ENCODE measurements at places on chromosomes 11 and 22.

- no peak for DNase-seq
Measured at GRCh38 chr22:37661160-37661924, 2.8 kb downstream of the PDXP start.

DNA sequence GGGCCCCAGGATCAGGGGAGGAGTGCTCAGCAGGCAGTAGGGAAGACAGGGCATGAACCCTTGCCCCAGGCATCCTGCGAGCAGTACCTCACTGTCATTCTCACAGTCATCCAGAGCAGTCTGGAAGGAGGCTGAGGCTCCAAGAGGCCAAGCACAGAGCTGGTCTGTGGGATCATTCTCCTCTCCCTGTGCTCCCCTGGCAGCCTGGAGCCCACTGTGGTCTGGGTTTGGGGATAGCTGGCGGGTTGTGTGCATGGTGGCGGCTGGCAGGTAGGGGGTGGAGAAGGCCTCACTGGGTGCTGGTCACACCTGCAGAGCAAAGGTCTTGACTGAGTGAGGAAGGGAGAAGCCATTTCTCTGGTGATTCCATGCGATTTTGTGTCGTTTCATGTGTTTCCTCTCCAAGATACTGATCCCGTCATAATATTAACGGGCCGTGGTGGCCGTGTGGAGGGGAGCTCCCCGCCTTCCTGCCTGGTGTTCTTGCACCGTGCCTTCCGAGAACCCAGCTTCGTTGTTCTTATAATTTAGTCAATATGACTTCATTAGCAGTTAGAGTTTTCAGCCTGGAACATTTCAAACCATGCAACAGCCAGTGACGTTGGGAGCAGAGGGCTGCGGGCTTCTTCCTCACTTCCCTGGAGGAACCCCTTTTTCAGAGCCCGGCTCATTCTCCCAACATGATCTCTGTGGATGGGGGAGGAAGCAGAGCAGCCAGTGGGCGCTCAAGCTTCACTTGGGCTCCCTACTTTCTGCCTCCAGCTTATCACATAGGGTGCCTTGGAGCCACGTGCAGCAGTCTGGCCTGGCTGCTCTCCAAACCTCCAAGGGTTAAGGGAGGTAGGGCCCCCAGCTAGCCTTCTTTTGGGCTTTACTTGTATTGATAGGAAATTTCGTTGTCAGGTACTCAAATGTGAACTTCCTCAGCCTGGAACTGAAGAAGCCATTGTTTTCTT, 20.8 kb upstream of the ADORA2A start:
- DNase-seq: no peak

DNA sequence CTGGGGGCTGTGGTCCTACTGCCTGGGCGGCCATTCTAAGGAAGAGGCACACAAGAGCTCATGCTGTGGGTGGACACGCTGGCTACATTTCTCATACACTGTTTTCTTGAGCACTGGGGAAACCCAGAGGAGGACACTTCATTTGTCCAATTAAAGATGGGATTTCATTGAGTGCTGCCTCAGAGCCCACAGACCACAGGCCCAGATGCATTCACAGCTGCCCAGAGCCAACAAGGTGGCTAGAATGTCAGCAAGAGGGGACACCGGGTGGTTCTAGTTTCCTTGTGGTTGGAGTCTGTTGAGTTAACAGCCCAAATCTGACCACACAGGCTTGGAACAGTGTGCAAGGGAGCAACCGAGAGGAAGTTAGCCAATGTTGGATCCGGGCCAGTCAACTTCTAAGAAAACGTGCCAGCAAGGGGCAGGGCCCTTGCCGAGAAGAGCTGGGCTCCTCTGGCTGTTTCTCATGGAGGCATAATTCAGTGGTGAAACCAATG, 35.0 kb upstream of the SORL1 start:
- peak; percentile 40 for DNase-seq

- DNase-seq: no peak
Measured at GRCh38 chr11:93563857-93564256, 20.7 kb upstream of the SMCO4 start.

- DNase-seq: no peak
Measured at GRCh38 chr11:87878373-87878825, 296.8 kb downstream of the RAB38 start.

DNA sequence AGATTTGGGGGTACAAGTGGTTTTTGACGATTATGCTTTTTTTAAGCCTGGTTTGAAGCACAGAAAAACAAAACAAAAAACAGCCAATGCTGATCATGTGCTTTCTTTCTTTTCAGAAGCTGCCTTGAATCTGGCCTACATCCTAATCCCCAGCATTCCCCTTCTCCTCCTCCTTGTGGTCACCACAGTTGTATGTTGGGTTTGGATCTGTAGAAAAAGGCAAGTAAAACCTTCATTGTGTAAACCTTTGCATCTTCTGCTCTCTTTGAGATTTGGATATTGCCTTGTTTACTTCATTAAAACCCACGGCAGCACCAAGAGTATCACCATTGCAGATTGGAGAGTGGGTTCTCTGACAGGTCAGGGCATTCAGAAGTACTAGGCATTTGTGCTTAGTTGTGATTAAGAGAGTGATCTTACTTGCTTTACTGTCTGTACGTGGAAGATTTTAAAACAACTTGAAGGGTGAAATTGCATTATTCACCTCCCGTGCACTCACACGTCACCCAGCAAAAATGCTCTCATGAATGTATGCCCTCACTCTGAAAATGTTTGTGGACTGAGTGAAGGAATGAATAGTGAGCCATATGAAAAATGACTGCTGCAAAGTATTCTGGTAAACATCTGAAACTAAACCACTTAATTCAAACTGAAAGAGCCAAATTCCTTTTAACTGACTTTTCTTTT, 17.0 kb downstream of the LAYN start:
- DNase-seq: no peak
